ENCODE measurements at places on chromosomes 3 and 15. TPM values are rescaled to one million over a fixed set of nuclear protein-coding genes. Genes with fewer than 3 reads are reported as not detected.

DNA sequence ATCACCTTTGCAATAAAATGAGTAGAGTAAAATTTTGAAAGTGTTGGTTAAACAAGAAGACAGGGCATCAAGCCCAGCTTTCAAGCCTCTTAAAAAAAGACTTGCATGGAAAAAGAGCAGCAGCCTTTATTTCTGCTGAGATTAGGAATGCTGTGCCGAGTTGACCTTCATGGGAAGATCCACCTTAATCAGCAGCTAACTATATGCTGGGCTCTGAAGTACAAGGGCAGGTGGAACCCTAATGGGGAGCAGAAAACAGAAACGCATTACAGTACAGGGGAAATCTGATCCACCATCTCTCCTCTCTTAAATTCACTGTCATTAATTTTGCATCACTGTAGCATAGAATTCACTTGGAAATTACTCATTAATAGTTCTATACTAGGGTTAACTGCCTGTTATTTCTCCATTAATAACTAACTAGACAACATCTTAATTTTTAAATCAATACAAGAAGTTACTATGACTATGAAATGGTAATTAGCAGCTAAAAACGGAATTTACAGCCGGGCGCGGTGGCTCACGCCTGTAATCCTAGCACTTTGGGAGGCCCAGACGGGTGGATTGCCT lies 133.6 kb downstream of the GHSR start:
- no peak for DNase-seq

DNA sequence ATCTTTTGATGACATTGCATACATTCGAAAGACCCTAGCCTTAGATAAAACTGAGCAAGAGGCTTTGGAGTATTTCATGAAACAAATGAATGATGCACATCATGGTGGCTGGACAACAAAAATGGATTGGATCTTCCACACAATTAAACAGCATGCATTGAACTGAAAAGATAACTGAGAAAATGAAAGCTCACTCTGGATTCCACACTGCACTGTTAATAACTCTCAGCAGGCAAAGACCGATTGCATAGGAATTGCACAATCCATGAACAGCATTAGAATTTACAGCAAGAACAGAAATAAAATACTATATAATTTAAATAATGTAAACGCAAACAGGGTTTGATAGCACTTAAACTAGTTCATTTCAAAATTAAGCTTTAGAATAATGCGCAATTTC lies 16.7 kb downstream of the KCNMB3 start:
- no peak for DNase-seq

DNA sequence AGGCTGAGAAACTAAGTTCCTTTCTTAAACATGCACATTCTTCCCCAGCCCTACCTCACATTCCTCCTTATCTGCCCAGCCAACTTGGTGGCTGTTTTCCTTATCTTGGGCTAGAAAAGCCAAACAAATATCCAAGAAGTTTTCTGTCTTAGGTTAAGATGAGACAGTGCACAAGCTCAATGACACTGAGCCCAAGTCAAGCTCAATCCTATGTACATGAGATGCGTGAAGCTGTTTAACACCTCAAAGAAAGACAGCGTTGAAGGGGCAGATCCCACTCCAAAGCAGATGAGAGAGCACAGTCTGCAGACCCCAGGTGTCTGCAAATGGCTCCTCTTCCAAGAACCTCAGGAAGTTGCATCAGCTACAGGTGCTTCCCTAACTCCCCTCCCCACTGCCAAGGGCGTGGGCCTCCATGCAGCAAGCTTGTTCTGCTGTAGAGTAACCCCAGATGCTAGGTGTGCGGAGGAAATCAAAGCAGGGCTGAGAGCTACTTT lies 16.6 kb downstream of the LRRC2 start:
- no peak for DNase-seq

DNA sequence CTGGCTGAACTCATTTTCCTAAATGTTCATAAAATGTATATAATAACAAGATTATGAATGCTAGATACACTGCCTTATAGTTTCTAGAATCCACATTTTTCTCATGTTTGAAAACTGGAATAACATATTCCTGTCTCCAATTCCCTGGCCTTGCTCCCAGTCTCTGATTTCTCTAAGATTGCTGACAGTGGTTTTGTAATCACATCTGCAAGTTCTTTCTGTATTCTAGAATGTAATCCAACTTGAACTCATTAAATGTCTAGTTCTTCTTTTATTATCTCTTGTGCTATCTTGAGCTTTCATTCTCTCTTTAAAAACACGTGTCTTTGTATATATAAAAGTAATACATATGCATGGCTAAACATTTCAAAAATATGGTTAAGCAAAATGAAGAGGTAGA lies 215.2 kb upstream of the ADAMTS9 start:
- DNase-seq: no peak

DNA sequence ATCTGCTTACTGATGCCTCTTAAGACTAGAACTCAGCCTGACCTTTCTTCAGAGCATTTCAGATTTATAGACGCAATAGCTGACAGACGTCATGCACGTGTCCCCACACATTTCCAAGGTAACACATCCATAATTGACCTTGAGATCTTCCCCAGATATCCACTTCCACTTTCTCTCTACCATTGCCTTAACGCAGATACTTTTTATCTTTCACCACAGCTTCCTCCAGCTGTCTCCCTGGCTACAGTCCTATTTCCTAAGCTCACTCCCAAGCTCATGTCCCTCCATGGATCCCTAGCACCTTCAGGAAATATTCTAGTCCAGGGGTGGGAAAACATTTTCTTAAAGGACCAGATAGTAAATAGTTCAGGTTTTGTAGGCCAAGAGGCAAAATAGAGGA lies 173.0 kb upstream of the MITF start:
- no peak for DNase-seq

GRCh38 chr3:10912786-10913185 lies 79.8 kb upstream of the SLC6A1 start:
- DNase-seq: no peak

DNA sequence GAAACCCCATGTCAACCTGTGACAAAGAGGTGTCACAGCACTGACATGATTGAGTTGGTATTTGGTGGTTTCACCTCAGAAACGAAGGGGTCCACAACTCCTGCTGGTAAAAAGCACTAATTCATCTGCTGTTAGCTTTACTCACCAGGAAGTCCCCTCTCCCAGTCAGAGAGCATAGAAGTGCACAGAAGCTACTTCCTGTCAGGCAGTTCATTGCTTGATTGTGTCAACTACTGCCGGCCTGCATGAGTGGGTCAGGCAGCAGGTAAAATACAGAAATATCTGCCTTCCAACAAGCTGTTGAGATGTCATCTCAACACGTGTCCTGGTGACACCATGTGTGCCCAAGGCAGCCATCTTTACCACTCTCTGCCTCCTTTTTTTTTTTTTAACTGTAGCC lies 596.6 kb upstream of the NR2F2 start:
- peak; percentile 14 for DNase-seq

- DNase-seq: no peak
Observed at GRCh38 chr3:112384769-112385168, 51.8 kb downstream of the CD200 start.

DNA sequence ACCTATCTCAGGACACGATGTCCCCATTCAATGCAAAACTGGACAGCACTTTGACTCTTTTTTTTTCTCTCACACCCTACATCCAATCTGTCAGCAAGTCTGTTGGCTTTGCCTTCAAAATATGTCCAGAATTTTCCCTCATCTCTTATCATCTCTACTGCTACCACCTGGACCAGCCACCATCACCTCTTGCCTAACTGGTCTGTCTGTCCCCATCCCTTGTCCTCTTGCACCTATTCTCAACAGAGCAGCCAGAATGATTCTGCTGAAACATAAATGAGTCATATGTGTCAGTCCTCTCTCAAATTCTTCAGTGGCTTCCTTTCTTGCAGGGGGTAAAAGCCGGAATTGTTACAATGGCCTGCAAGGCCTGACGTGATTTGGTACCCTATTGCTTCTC lies 105.8 kb downstream of the CYP19A1 start:
- no peak for DNase-seq

GRCh38 chr3:147538034-147538433 lies 128.9 kb downstream of the ZIC1 start:
- DNase-seq: no peak

DNA sequence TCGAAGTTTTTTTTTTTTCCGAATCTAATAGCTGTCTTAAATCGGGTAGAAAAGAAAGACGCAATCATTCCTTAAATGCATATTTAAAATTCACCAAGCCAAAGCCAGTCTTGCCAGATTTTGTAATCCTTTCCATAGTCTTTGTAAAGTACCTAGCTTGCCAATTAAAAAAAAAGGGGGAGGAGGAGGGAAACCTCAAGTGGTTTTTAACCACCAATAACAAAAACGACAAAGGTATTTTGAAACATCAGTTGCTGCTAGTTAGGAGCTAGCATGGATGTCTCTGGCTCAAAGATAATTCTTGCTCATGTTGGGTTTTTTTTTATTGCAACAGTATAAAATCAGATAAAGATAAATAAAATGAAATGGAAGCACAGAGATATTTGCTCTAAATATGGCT lies 187.9 kb downstream of the MECOM start:
- DNase-seq: no peak

- no peak for DNase-seq
Observed at GRCh38 chr3:180657094-180657493, 22.2 kb downstream of the CCDC39 start.

- no peak for DNase-seq
Observed at GRCh38 chr3:180980611-180981010, 8.9 kb downstream of the DNAJC19 start.

- no peak for DNase-seq
Observed at GRCh38 chr3:9439331-9439730, 41.9 kb downstream of the SETD5 start.

DNA sequence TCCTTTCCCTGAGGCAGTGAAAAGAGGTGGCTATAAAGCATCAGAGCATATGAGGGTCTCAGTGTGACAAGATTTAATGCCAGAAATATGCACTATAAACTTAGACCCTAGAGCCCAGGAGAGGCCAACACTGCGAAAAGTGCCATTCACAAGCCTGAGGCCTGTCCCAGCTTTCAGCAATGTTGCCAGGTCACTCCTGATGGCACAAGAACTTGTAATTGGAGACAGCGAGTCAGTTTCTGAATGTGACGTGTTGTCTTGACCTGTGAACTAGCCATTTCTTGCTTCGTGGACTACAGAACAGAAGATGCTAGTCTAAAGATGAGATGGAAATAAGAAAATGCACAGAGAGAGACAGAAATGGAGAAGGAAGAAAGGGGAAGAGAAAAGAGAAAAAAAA lies 87.9 kb downstream of the WDR72 start:
- no peak for DNase-seq

GRCh38 chr15:70466895-70467529 lies 296.3 kb downstream of the UACA start:
- no peak for DNase-seq

GRCh38 chr15:32787949-32788348 lies 70.1 kb downstream of the GREM1 start:
- DNase-seq: no peak

- DNase-seq: no peak
Observed at GRCh38 chr15:92393071-92393979, at the start of gene ST8SIA2. Gene ST8SIA2, plus strand, starts transcription at chr15:92393881. Its CDS starts 184 bp downstream, at chr15:92394065.

DNA sequence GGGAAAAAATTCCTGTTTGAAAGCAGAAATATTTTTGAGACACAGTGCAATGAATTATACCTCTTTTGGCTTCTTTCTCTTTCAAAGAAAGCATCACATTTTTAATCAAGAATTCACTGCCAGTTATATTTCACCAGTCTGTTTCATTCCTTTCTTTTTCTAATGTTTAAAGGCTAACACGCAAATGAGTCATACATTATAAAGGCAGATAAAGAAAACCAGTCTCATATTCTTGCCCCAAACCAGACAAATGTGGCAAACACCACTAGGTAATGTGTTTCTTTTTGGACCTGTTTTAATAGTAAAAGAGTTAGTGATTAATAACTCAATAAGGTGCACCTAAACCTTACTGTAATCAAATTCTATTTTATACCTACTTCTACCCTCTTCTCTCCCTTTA lies 83.8 kb downstream of the PLOD2 start:
- DNase-seq: no peak

DNA sequence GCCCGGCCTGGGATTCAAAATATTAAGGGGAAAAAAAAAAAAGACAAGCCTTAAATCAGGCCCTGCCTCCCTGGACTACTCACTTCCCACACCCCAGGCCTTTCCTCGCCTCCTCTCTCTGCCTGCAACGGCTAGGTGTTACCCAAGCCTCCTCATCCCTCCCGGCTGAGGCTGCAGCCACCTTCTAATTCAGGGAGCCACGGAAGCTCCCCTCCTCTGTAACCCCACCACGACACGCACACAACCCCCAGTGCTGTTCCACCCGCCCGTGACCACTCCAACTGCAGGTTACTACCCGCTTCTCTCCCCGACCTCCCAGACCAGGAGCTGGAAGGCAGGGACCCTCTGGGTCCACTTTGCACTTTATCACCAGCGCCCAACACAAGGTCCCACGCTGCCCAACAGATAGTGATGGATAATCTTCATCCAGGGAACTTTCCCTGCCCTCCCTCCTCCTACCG lies 936 bp downstream of the KIF7 start:
- DNase-seq: no peak

DNA sequence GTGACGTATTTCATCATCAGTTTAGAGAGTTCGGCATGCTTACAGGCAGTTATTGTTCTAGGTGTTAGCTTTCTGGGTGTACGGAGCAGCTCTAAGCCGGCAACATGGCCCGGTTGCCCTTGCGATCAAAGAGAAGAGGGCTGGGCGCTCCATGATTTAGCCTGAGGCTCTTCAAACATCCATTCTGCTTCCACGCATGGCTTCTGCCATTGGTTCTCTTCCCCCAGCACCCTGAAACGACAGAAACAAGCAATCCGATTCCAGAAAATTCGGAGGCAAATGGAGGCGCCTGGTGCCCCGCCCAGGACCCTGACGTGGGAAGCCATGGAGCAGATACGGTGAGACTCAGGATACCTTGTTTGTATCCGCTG lies 574 bp downstream of the NGRN start:
- DNase-seq: peak; percentile 70

DNA sequence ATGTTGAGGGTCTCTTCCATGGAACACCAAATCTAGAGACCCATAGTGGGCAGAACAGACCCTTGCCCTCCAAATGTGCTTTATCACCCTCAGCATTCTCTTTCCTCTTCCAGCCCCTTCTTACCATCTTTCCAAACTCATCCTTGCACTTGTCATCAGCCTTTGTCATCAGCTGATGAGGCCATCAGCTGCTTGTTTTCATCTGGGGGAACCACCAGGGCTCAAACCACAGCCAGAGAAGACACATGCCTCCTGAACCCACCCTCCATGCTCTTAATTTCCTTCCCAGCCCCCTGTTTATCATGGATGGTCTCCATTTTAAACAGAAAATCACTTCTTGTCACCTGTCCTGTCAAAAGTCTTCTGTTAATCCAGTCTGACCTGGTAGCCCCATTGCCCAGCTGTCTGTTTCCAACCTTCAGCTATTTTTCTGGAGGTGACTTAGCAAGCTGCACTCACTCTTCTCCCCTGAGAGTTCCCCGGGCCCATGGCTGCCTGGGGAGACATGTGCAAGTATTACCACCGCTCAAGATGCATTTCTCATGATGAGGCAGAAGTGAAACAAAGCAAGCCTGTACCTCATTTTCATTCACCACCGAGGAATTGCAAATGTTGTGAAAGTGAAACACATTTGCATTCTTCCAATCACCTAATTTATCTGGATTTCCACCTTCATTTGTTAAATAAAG lies 14.7 kb upstream of the SYNM start:
- DNase-seq: no peak

- DNase-seq: no peak
Observed at GRCh38 chr15:20645956-20646355, 104.4 kb upstream of the GOLGA6L6 start.

CELF6 gene
- 2.4 TPM for total RNA-seq

KNG1 gene
- total RNA-seq: not detected

CLDN1 gene
- 0.80 TPM for total RNA-seq

CYP19A1 gene
- total RNA-seq: not detected

SLC24A1 gene
- 2.2 TPM for total RNA-seq

PLOD2 gene
- not detected for total RNA-seq

CIDEC gene
- not detected for total RNA-seq
